Bronchial epithelial cell (primary cell): ENCODE measurements at places on chromosomes 3 and 15.

DNA sequence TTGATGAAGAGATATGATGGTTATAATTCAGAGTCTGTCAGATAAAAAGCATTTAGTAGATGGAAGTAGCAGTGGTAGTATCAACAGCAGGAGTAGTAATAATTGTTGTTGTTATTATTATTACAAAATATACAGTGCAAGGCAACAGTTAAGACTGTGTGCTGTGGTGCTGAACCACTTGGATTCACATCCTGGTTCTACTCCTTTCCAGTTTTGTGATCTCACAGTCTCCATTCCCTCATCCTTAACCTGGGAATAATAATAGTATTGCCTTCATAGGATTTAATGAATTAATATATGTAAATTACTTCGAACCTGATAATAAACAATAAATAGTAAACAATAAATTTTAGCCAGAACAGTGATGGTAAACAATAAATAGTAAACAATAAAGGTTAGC is 37.1 kb upstream of the TSC22D2 start:
- no peak for DNase-seq

GRCh38 chr15:101012326-101013200 is 93.4 kb downstream of the LRRK1 start:
- DNase-seq = no peak

- DNase-seq = no peak
Observed at GRCh38 chr3:134337071-134337482, 37.2 kb downstream of the AMOTL2 start.

- no peak for DNase-seq
Observed at GRCh38 chr15:78788016-78788660, 23.1 kb downstream of the ADAMTS7 start.

- DNase-seq = peak; percentile 90
Observed at GRCh38 chr15:33126559-33127290, 67.8 kb downstream of the FMN1 start.

DNA sequence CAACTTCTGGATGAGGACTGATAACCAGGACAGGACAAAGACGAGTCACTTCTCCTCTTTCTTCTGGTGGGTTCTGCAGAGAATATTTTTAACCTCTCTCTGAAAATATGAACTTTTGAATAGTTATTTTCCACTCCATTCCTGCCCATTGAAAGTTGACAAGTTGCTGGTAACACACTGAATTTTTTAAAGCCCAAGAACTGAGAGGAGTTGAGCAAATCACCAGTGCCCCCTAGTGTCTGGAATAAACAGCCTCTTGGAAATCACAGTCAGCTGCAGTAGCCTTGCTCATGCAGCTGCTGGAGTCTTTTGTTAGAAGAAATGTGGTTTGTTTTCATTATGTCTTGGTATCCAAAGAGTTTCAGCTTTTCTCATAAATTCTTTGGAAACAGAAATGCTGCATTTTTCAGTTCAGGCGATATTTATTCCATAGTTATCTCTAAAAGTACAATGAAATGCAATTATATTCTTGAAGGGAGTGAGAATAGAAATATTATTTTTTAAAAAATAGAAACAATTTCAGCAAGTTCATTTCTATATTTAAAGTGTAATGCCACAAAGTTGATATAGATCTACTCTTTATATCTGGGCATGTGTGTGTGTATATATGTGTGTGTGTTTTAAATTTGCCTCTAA is 741.0 kb upstream of the CBLB start:
- DNase-seq = peak; percentile 68

GRCh38 chr15:42710662-42711061 is 26.3 kb downstream of the CDAN1 start:
- DNase-seq = no peak

GRCh38 chr3:39086144-39086543 is 21.3 kb downstream of the GORASP1 start:
- DNase-seq = no peak

DNA sequence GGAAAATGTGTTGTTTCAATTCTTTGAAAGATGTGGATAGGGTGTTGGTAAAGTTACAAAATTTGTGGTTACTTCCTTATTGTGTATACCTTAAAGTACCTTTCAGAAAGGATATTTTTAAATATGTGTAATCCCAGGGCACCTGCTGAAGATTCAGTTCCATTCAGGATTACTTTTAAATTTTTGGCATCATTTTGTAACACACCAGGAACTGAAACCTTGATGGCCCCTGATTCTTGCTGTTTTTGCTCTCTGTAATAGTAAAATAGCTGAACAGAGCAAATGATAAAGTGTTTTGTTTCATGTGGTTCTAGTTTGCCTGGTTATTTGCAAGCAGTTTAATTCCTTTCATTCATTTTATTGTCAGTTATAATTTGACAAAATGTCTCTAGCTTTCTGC is 160.9 kb downstream of the KLHL25 start:
- DNase-seq = no peak

- peak; percentile 72 for DNase-seq
Observed at GRCh38 chr3:81980596-81981494, 219.4 kb upstream of the GBE1 start.

- DNase-seq = no peak
Observed at GRCh38 chr3:129605203-129605921, 1.1 kb downstream of the PLXND1 start.

- no peak for DNase-seq
Observed at GRCh38 chr3:159852266-159852665, 136.4 kb upstream of the IL12A start.

- DNase-seq = no peak
Observed at GRCh38 chr3:181369637-181370036, 342.1 kb upstream of the SOX2 start.

DNA sequence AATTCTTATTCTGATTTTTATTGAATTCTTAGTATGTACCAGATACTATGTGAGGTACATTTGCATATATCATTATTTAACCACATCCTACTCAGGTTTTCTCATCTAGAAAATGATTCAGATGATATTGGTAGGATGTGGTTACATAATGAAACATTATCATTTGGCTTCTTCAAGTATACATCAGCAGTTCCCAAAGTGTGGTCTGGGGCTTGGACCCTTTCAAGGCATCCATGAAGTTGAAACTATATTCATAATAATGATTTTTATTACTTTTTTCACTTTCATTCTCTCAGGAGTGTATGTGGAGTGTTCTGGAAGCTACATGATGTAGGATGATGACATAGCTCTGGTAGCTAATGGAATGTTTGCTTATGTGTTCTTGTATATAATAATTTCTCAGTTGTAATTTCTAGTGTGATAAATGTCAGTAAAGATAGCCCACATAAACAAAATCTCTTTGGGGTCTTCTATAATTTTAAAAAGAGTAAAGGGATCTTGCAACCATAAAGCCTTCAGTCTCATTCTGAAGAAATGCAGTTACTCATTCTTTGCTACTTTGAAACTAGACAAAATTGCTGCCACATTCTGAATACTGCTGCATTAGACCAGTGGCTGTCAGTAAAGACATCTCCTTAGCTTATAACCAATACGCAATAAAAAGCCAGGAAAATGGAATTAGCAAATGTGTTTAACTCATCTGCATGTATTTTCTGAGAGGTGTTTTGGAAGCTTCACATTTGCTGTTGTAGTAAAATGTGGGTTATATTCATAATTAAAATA is 95.8 kb downstream of the PPARG start:
- DNase-seq = no peak

GRCh38 chr15:42608752-42609488 is 33.5 kb downstream of the STARD9 start:
- no peak for DNase-seq

DNA sequence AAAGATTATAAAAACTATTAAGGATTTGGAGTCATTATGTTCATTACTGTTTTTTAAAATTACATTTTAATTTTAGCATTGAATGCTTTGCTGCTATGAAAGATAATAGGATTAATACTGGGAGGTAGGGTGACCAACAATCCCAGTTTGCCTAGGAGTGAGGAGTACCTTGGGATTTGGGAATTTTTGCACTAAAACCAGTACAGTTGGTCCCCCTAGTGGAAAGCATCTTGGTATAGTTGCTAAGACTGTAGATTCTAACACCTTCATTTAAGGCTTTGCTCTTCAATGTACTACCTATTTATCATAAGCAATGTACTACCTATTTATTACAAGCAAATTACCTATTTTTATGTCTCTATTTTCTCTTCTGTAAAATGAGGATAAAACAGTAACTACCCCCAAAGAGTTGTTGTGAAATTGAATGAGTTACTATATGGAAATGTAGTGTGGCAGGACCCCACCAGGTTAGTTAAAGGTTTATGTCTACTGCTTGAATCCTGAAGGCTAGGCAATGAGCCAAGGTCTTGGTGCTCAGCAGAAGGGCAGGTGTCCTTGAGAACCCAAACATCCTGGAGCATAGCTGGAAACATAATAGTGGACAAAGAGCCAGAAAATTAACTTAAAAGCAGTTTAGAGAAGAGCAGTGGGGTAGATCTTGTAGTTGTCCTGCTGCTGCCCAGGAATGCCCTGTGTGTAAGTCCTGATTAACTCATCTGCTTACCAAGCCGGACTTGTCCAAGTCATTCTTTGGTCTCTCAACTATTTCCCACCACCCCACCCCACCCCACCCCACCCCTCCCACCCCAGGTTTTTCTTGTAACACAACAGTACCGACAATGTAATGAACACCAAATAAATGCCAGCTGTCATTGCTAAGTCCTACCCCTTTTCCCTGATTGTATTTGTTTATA is 49.2 kb upstream of the NMD3 start:
- DNase-seq = peak; percentile 20

DNA sequence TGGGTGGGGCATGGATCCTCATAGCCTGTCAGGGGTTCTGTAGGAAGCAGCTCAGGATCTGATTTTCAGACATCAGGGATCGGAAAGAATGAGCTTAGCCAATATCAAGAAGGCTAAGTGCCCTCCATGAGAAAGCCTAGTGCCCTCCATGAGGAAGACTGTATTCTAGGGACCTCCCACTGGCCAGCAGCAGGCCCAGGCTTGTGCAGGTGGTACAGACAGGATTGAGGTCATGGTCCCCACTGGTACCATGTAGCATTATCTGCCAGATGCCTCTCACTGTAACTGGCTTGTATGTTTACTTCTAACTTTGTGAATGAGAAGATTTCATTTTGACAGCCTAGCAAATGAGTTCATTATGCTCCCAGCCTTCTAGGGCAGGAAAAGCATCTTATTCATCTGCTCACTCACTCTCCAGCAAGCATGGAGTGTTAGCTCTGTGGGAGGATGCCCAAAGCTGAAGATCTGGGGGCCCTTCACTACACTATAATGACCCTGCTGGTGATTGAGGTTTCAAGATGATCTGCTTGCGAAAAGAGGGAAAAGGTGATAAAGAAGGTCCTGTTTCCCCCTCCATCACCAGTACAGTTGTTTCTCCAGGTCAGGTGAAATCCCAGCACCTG is 7.5 kb downstream of the EPHB1 start:
- DNase-seq = no peak

DNA sequence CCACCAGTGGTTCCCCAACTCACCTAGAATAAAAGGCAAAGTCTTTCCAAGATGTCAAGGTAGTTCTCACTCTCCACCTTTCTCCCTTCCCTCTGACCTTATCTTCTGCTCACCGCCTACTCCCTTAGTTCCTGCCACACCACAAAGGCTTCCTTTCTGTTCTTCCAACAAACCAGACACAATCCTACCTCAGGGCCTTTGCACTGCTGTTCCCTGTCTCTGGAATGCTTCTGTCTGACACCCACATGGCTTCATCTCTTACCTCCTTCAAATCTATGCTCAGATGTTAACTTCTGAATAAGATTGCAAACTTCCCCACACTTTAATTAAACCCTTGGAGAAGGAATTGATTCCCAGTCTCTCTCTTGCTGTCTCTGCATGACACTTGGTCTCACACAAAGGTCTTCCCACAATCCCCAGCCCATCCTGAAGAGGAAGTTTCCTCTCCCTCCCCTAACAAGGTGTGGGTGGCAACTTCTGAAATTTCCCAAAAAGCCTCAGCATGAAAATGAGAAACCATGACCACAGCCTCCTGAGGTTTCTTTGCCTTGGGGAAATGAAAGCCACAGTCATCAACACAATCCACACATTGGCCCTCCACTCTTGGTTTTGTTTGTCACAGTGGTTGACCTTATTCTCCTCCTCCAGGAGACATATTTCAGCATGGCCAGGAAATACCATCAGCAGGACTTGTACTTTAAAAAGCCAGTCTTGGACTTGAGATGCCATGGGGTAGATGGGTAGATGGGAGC is 3.0 kb upstream of the RYK start:
- no peak for DNase-seq

GRCh38 chr3:195892105-195893043 is 16.0 kb downstream of the TNK2 start:
- no peak for DNase-seq

DNA sequence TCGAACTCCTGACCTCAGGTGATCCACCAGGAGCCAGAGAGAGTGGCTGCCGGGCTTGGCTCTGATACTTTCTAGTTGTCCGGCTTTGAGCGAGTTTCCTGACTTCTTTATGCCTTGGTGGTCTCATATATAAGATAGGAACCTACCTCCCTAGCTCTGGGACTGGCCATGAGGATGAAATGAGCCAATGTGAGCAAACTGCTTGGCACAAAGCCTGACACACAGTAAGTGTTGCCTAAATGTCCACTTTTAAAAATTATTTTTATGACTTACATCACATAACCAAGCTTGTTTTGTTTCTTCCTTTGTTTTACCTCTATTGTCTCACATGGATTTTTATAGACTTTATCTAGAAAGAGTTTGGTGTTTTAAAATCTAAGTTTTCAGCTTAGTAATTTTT is 42.1 kb upstream of the CCDC174 start:
- no peak for DNase-seq

DNA sequence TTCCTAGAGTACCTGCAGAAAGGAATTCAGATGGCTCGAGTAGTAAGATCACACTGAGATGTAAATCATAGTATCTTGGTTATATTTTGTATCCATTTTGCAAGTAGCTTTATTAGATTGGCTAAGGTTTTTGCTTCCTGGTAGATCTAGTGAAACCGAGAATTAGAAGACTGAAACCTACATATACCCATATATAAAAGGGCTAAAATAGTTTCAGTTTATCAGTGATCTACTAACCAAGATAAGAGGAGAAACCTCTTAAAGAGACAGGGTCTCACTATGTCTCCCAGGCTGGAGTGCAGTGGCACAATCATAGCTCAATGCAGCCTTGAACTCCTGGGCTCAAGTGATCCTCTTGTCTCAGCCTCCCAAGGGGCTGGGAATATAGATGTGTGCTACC is 135.3 kb downstream of the PCCB start:
- no peak for DNase-seq

DNA sequence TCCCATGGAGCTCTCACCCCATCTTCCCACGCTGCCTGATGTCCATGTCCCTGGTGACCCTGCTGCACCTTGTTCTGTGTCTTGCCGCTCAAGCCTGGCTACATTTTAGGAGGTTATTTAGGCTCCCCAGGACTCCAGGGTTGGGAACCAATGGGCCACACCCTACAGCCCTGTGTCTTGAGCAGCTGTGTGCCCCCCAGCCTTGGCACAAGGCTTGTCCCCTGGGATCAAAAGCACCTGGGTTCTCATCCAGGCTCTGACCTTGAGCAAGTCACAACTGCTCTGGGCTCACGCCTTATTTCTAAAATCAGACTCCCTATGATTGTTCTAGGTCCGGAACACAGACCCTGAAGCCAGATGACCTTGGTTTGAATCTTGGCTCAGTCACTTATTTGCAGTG is 14.1 kb downstream of the SPSB4 start:
- DNase-seq = no peak
